GDM1 (cell line): ENCODE measurements at places on chromosomes 5 and 9.
A peak's percentile ranks its signal among the peaks of the same experiment; 100 is the strongest.

DNA sequence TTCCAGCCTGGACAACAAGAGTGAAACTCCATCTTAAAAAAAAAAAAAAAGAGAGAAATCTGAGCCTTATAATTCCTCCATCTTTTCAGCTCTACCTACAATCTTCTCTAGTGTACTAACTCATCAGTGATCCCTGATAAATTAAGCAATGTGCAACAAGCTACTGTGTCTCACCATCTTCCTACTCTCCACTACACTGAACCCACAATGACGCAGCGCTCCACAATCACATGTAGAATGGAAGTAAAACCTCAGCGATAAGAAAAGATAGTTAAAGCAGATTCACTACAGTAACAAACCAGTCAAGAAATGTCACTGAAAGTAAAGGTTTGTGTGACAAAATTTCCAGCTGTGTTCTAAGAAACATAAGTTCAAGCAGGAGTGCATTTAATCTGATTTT lies 13.5 kb downstream of the ABCA1 start:
- DNase-seq = no peak

DNA sequence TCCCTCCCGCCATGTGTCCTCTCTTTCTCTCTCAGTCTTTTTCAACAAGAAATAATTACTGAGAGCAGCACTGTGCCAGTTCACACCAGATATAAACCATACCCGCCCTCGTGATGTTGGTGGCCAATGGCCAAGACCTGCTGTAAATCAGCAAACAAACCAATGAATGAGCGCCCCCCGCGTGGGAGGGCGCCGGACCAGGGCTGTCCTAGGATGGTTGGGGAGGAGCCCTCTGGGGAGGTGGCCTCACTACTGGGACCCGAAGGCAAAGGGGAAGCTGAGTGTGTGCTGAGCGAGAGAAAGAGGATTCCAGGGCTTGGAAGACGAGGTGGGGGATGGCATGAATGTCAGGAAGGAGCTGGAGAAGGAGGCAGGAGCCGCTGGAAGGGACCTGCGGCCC lies 51.2 kb upstream of the BARHL1 start:
- DNase-seq = no peak

DNA sequence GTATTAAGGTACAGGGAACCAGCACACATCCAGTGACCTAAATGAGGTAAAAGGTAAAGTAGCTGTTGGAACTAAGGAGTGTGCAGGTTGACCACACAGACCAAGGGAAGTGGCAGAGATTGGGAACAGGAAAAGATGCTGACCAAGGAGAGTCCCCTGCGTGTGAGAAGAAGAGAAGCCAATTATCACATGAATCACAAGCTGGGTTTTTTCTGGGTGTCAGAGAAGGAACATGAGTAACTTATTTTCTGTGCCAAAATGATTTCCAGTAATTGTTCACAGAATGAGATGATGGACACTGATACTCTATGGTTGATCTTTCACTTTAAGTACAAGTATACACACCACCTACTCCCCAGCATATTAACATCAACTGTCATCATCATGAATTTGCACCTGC lies 130.7 kb upstream of the ACO1 start:
- DNase-seq = no peak

GRCh38 chr5:170774831-170775230 lies 8.7 kb upstream of the GABRP start:
- DNase-seq = no peak

GRCh38 chr9:124392871-124393460 lies 22.3 kb downstream of the PSMB7 start:
- no peak for DNase-seq

DNA sequence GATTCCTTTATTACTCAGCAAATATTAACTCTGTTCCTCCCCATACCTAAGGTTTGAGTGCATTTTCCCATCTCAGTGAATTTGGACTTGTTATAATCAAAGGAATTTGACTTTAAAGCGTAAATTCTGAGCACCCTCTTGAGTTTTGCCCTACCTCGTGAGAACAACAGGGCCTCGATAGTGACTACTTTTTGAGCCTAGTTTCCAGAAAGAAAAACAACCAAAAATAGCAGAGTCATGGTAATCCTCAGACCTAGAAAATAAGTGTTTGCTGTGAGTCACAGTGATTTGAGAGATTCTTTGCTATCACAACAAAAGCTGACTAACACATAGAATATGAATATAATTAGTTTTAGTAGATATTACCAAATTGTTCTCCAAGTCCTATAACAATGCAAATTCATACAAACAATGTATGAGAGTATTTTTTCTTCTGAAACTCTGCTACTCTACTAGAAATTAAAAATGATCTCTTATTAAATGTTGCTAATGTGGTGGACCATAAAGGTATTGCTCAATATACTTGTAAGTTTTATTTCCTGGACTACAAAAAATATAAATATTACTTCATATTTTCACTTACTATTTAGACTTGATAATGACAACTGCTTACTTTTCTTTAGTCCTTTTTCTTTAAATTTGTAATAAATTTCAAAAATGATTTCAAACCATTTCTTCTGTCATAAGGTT lies 759.7 kb downstream of the BRINP1 start:
- DNase-seq = no peak

GRCh38 chr5:14778792-14779070 lies 92.8 kb downstream of the ANKH start:
- DNase-seq = no peak

- DNase-seq = no peak
Measured at GRCh38 chr5:77852514-77853352, 76.6 kb upstream of the TBCA start.

GRCh38 chr9:28750136-28750535 lies 1176.9 kb upstream of the C9orf72 start:
- no peak for DNase-seq

DNA sequence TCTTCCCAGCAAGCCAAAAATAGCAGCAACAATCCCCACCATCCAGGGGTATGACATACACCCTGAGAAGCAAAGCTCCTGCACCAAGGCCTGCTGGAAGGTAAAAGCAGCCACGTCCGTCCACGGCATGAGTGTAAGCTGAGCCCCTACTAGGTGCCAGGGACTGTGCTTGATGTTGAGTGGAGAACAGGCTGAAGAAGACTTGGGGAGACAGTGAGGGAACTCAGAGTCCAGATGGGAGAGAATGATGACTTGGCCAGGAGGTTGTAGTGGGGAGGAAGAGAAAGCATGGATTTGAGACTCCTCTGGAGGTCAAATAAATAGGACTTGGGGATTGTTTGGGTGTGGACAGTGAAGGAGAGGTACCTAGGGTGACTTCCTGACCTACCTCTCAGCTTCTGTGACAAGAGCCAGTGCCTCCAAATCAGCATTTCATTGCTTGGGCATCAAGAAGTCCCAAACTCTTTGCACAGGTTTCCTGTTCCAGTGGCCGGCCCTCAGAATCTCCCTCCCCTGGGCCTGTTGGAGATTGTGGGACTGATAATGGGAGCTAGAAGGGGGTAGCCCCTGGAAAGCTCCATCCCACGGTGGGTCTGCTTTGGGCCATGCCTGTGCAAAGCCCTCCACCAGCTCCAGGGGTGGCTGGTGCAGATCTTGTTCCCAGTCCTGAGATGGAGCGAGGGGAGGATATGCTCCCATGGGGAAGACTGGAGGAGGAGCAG lies 58.3 kb upstream of the ADAMTS2 start:
- no peak for DNase-seq

GRCh38 chr5:110973510-110973909 lies 98.0 kb upstream of the TSLP start:
- DNase-seq = no peak

- DNase-seq = no peak
Measured at GRCh38 chr5:69167493-69167855, 524 bp downstream of the CCNB1 start.

DNA sequence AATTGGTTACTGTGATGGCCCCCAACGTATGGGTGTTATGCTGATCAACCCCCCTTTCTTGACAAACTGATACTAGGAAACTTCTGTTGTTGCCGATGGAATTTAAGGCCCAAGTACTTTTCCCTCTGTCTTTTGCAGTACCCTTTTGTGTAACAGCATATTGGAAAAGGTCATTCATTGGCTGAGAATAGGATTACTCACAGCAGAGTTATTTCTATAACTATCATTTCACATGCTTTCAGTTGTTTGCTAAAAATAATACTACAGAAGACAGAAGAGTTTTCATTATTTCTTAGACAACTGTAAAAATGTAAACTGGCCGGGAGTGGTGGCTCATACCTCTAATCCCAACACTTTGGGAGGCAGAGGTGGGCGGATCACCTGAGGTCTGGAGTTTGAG lies 329.5 kb downstream of the KIAA0825 start:
- no peak for DNase-seq

DNA sequence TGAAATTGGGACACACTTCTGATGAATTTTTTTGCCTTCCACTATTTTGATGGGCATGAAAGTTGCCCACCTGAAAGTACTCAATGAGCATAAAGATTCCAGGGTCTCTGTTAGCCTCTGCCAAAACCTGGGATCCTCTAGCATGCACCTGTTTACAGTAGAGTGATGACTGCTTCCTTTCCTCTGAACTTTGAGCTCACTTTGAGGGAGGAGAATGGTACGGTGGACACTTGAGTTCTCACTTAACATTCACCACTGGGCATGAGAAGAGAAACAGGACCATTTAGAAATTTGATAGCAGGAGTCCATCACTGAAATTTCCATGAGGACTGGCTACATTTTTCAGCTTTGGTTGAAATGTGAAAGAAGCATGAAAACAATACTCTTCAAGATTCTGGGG lies 374.8 kb downstream of the KDM4C start:
- DNase-seq = no peak

DNA sequence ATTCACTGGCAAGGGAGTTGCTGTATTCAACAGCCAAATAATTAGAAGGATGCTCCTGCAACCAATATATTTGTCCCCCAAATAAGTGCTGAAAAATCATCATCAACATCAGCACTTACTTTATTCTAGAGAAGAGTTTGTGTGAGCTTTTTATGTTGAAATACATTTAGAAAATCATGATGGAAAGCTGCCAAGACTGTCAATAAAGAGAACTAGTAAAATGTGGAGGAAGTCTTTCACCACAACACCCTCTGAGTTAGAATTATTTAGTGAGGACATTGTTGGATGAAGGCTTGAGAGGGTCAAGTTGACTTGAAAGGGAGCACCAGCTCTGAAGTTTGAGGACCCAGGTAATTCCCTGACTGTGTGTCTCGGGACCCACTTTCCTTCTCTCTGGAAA lies 100.2 kb upstream of the TBCA start:
- DNase-seq = peak; percentile 1

DNA sequence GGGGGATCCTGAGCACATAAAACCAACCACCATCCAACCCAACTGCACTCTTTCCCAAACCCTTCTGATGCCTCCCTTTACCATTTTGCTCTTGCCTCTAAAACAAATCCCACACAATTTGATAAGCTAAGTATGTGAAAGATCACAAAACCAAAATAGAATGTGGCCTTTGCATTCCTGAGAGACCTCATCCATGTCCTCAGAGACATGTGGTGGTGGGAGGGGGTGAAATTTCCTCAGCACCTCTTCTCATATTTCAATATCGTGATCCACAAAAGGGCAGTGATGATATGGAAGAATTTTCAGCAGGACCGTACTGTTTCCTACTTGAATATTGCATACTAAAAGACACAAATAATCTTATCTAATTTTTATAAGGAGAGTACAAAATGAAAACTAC lies 423.3 kb downstream of the TLE1 start:
- no peak for DNase-seq

DNA sequence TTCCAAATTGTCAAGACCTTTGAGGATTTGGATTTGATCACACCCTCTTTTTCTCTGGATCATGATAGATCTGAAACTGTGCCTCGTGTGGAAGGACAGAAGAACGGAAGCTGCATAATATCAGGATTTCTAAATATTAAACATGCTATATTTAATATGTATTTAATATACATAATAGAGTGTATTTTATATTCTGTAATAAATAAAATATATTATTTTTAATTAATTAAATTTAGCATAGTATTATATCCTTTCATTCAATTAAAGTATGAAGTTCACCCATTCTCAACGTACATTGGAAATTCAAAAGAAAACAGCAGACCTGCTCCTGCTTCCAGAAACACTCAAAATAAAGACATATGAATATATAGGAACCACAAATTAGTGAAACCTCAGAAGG lies 70.6 kb upstream of the GLIS3 start:
- DNase-seq = no peak

DNA sequence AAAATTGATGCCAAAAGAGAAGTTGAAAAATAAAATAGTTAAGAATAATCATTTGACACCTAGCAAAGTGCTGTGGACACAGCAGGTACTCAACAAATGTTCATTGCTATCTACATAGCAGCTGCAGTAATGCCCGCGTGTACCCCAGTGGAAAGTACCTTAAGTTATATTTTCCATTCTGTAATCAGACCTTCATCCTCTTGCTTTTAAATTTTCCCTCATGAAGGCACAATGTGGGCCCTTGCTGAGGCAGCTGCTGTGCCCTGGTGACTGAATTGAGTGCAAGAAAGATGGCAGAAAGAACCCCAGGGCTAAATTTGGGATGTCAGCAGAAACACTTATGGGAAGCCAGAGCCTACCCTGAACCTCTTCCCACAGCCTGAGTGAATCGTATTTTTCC lies 65.9 kb downstream of the CYFIP2 start:
- no peak for DNase-seq

- no peak for DNase-seq
Measured at GRCh38 chr5:1262381-1262780, 32.5 kb downstream of the TERT start.

DNA sequence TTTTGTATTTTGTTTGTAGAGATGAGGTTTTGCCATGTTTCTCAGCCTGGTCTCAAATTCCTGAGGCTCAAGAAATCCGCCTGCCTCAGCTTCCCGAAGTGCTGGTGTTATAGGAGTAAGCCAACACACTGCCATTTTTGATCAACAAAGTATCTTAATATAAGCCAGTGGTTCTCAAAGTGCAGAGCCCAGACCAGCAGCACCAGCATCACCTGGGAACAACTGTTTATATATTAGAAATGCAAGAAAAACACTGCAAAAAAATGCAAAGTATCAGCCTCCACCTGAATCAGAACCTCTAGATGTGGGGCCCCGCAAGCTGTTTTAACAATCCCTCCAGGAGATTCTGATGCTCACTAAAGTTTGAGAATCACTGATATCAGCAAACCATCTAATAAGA lies 6.2 kb downstream of the IL17B start:
- no peak for DNase-seq

DNA sequence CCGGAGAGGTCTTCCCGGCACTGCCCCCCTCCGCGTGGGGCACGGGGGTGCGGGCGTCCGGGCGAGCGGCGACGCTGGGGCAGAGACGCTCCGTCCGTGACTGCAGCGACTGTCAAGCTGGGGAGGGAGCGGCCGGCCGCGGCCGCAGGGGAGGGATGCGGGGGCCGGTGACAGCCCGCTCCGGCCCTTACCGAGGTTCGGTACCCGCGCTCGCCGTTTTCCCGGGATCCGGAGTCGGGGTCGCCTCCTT lies 400 bp downstream of the KDM4C start:
- DNase-seq = no peak

- no peak for DNase-seq
Measured at GRCh38 chr5:40743771-40744170, 12.0 kb downstream of the TTC33 start.
